Stimulated activated CD4-positive, alpha-beta T cell treated with anti-CD3 and anti-CD28 coated beads, Interleukin-12 subunit alpha, Interleukin-12 subunit beta, amount 100 ng/mL, for 4 hours (primary cell): ENCODE measurements at places on chromosomes 2 and 18.
A peak's percentile ranks its signal among the peaks of the same experiment; 100 is the strongest.

GRCh38 chr2:213261715-213262114 lies 22.5 kb upstream of the SPAG16 start:
- no peak for DNase-seq

- DNase-seq: no peak
These were observed 37.6 kb downstream of the RMC1 start for GRCh38 chr18:23540867-23541266.

DNA sequence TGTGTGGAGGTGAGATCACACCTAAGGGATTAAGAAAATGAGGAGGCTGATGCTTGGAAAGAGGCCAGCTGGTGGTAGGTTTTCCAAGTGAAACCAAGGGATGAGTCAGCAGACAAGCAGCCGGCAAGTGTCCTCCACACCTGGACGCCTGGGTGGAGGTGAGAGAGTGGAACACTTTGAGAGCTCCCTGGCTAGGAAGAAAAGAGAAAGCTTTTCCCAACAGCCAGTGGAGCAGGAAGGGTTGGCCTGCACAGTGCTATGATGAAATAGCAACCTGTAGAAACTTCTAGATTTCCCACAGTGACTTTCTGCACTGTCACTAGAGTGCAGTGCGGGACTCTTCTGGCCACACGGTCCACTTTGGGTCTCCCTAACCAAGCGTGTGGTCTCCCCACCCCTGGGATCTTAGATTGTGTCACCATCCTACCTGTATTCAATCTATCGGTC lies 19.6 kb upstream of the IL37 start:
- DNase-seq: no peak

- peak; percentile 55 for DNase-seq
These were observed 649 bp downstream of the ESCO1 start for GRCh38 chr18:21599585-21600525.
